AG04449 (cell line): ENCODE measurements at places on chromosomes 2 and 18.

DNA sequence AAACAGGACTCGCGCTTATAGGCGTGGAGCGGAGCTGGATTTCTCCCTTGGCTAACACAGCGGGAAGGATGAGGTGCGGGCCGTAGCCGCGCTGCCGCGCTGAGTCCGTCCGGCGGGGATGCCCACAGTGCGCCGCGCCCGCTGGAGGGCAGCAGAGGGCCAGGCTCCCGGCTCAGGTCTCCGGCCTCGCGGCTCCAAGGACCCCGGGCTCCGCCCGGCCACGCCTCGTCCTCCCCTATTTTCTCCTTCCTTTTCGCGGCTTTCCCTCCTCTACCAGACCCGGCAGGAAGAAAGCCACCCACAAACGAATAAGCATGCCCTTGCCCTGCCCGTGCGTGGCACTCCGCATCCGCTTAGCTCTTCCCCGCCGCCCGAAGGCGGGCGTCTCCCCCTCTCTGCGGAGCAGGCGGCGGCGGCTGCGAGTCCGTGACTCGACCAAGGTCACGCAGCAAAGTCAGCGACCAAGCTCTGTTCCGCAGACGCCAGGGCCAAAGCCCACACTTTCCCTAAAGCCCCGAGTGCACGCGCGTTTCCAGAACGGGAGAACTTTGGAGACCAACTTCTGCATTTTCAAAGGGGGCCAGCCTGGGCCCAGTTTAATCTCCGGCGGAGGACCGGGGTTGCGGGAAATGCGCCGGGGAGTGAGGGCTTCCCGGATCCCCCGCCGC, 48.5 kb downstream of the KCNIP3 start:
- no peak for DNase-seq

DNA sequence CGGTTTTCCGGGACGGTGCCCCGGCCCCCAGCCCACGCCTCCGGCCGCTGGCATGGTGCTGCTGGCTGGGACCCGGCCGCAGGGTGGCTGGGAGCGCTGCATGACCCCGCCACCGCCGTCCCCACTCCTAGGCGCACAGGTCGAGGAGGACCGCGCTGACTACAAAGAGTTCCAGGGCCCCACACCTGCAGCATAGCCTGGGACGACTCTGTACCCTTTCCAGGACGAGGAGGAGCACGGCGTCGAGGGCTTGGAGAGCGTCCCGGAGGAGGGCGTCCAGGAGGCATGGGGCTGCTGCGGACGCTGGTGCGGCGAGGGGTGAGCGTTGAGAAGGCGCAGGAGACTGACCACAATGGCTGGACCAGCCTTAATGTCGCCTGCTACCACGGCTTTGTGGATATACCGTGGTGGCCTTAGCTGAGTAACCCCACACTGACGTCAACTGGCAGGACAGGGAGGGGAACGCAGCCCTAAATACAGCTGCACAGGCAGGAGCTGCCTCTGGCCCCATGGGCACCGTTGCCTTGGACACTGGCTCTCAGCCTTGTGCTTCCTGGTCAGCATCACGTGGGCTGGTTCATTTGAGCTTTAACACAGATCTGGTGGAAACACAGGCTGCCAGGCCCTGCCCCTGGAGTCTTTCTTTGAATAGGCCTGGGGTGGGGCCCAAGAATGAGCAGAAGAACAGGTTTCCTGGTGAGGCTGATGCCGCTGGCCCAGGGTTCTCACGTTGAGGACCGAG, 40.9 kb upstream of the TRIM43B start:
- DNase-seq: no peak

- DNase-seq: no peak
Observed at GRCh38 chr2:70145851-70146739, 44.7 kb downstream of the C2orf42 start.

GRCh38 chr18:7383002-7383980, 152.4 kb downstream of the LRRC30 start:
- no peak for DNase-seq
